Motor neuron (in vitro differentiated cells): ENCODE measurements at places on chromosomes 6 and 20. TPM values are rescaled to one million over a fixed set of nuclear protein-coding genes. Genes with fewer than 3 reads are reported as not detected.

- ATAC-seq: peak; percentile 61
Observed at GRCh38 chr6:142872376-142872775, 72.6 kb downstream of the HIVEP2 start.

DNA sequence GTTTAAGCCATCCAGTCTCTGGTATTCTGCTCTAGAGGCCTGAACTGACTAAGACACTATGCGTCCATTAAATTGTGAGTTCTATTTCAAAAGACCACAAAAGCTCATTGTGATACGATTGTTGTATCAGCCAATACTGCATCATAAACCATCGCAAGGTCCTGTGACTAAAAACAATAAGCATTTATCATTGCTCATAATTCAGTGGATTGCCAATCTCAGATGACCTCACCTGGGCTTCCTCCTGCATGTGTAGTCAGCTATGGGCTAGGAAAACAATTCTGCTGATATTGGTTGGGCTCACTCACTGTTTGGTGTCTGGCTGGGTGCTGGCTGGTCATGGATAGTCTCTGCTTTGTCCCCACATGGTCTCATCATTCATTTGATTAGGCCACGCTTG is 592.7 kb upstream of the BTBD3 start:
- ATAC-seq: no peak

GRCh38 chr6:2839195-2839981 is 2.3 kb downstream of the SERPINB1 start:
- ATAC-seq: no peak

- no peak for ATAC-seq
Observed at GRCh38 chr20:59020938-59021551, 1.8 kb downstream of the TUBB1 start.

- ATAC-seq: no peak
Observed at GRCh38 chr20:21272279-21272678, 30.9 kb upstream of the XRN2 start.

GRCh38 chr6:149474108-149474935 is 10.5 kb downstream of the ZC3H12D start:
- no peak for ATAC-seq

DNA sequence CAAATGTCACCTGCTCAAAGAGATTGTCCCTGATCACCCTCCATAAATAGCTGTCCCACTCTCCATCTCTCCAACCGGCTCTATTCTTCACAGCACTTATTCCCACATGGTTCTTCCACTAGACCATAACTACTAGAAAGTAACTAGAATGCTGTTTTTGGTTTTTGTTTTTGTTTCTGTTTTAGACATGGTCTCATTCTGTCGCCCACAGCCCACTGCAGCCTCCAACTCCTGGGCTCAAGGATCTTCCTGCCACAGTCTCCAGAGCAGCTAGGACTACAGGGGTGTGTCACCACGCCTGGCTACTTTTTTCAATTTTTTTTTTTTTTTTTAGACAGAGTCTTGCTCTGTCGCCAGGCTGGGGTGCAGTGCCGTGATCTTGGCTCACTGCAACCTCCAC is 12.2 kb downstream of the MMP24 start:
- ATAC-seq: no peak

DNA sequence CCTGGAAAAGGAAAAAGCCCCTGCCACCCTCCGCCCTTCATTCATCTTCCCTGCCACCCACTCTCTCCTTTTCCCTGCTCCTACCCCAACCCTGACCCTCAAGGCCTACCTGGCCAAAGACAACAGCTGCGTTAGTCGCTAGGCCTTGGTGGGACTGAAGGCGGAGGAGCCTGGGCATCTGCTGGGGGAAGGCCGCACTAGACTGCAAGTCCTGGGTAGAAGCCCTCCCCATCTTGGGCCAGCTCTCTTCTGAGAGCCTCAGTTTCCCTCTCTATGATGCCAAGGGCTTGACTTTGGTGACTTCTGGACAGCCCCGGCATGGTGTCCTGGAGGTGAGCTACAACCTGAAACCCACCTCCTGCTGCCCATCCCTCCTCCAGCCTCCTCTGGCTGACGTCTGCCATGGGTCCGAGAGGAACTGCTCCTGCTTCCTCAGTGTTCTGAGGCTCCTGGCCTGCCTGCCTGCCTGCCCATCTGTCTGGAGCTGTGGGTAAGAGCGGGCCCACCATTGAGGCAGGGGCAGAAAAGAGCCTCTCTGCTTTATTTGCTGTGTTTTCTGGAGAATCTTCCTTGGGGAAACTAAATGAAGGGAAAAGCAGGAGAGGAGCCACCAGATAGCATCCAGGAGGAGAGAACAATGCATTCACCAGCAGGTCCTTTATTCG is 7.5 kb upstream of the FOXC1 start:
- no peak for ATAC-seq

GRCh38 chr20:39433466-39433865 is 471.3 kb downstream of the DHX35 start:
- ATAC-seq: no peak

ZBTB46 gene
- 2.7 and 3.1 TPM in 2 replicates for total RNA-seq

GRCh38 chr6:32819729-32820128 is 2.9 kb upstream of the HLA-DOB start:
- no peak for ATAC-seq

GRCh38 chr6:31794866-31795615 is 511 bp downstream of the VARS1 start:
- peak; percentile 22 for ATAC-seq

DNA sequence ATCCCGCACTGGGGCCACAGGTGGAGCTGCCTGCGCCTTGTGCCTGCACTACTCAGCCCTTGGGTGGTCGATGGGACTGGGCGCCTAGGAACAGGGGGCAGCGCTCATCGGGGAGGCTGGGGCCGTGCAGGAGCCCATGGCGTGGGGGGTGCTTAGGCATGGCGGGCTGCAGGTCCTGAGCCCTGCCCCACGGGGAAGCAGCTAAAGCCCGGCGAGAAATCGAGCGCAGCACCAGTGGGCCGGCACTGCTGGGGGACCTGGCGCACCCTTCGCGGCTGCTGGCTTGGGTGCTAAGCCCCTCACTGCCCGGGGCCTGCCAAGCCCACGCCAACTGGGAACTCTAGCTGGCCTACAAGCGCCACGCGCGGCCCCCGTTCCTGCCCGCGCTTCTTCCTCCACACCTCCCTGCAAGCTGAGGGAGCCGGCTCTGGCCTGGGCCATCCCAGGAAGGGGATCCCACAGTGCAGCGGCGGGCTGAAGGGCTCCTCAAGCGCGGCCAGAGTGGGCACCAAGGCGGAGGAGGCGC is 5.8 kb downstream of the HIVEP1 start:
- no peak for ATAC-seq
